Neural crest cell (in vitro differentiated cells): ENCODE measurements at places on chromosomes 4 and X. TPM values are rescaled to one million over a fixed set of nuclear protein-coding genes. Genes with fewer than 3 reads are reported as not detected.

GRCh38 chrX:132025041-132025440, 1.9 kb downstream of the STK26 start:
- peak; percentile 8 for DNase-seq
- peaks cover 12% of the 10 kb centered on the region for H3K36me3 ChIP-seq
- H3K4me3 ChIP-seq = peak overlapping the region; percentile 98
- H3K27me3 ChIP-seq = peaks cover 2% of the 10 kb centered on the region
- peak overlapping the region; percentile 96 for H3K27ac ChIP-seq

DNA sequence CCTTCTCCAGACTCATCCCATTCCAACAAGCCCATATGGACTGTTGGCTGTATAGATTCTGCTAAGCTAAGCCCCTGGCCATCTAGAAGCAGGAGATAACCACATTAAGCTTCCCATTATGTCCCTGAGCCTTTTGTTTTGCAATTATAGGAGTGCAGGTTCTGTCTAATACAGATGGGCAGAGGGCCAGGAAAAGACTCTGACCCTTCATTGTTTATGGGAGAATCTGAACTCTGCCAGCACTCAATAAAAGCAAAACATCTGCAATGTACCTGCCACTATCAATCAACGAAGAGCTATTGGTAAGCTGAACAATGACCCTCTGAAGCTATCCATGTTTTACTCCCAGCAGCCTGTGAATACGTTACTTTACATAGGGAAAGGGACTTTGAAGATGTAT, 207.3 kb upstream of the CLNK start:
- no peak overlapping the region for H3K4me3 ChIP-seq
- no peaks in the 10 kb centered on the region for H3K36me3 ChIP-seq
- H3K4me1 ChIP-seq = peaks cover 13% of the 10 kb centered on the region
- H3K27ac ChIP-seq = no peak overlapping the region
- H3K27me3 ChIP-seq = no peaks in the 10 kb centered on the region
- no peak for DNase-seq

DNA sequence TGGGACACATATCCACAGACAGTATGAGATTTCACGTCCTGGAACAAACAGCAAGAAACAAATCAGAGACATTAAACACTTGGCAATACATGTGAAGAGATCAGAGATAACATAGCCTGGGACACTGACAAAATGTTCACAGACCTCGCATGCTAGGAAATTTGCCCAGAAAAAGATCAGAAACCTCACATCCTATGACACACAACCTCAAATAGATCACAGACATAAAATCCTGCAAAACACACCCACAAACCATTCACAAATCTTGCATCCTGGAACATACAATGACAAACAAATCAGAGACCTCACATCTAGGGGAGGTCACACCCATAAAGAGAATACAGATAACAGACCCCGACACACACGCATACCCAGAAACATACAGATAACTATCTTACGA, 18.0 kb downstream of the SUV39H1 start:
- no peaks in the 10 kb centered on the region for H3K4me1 ChIP-seq
- no peak overlapping the region for H3K27ac ChIP-seq
- H3K4me3 ChIP-seq = no peak overlapping the region

- H3K4me3 ChIP-seq = no peak overlapping the region
- no peaks in the 10 kb centered on the region for H3K27me3 ChIP-seq
- H3K4me1 ChIP-seq = peaks cover 21% of the 10 kb centered on the region
- DNase-seq = no peak
- H3K27ac ChIP-seq = no peak overlapping the region
These were observed 8.1 kb downstream of the ANXA5 start for GRCh38 chr4:121688701-121689100.

DNA sequence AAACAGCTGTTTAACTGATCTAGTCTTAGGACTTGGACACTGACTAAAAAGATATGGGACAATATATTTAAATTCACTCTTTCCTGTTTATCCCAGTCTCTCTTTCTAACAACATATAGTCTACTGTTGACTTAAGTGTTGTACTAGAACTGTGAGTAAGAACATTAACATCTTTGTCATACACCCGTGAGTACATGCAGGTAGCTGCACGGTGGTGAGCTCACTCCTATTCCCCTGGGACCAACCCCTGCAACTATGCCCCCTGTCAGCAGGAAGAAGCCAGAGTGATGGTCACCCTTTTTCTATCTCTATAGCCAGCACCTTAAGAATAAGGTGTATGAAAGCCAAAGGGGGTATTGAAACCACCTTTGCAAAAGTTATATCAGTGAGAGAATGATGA, 17.6 kb downstream of the TBL1X start:
- H3K27ac ChIP-seq = no peak overlapping the region
- no peak overlapping the region for H3K4me3 ChIP-seq
- no peaks in the 10 kb centered on the region for H3K27me3 ChIP-seq
- no peak for DNase-seq
- H3K4me1 ChIP-seq = peaks cover 17% of the 10 kb centered on the region

DNA sequence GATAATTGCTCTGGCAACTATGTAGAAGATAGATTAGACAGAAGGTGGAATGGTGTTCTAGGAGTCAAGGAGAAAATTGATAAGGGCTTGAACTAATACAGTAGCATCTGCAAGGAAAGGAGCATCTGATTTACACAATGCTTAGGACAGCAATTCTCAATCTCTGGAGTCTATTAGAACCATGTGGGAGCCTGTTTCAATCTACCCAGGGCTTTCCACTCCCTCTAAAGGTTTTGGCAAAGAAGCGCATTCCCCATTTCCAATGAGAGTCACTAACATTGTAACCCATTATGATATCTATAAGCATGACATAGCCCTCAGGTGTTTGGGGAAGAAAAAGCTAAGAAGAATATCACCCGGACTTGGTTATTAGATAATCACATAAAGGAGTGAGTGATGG, 168.2 kb downstream of the COL25A1 start:
- no peak overlapping the region for H3K4me3 ChIP-seq
- no peak for DNase-seq
- no peaks in the 10 kb centered on the region for H3K27me3 ChIP-seq
- no peaks in the 10 kb centered on the region for H3K4me1 ChIP-seq
- peaks cover 3% of the 10 kb centered on the region for H3K36me3 ChIP-seq
- peak overlapping the region; percentile 2 for H3K27ac ChIP-seq

DNA sequence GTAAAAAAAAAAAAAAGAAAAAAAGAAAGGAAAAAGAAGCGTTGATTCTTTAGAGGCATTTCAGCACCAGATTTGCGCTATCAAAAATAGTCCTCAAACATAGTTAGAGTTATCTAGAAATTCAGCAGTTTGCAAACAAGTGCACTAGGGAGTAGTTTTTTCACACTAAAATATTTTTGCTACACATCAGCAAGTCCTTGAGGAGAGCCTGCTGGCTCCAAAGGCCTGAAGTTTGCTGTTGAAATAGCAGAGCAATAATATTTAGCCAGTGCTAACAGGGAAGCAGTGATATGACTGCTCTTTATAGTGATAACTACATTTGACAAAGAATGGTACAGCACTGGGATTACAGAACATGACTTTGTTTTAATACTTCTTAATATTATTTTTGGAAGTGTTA, 472.2 kb downstream of the PCDH7 start:
- peaks cover 16% of the 10 kb centered on the region for H3K4me1 ChIP-seq
- peaks cover 6% of the 10 kb centered on the region for H3K36me3 ChIP-seq
- no peak for DNase-seq
- no peak overlapping the region for H3K27ac ChIP-seq
- H3K27me3 ChIP-seq = no peaks in the 10 kb centered on the region
- no peak overlapping the region for H3K4me3 ChIP-seq

- no peak overlapping the region for H3K27ac ChIP-seq
- no peaks in the 10 kb centered on the region for H3K36me3 ChIP-seq
- H3K27me3 ChIP-seq = no peaks in the 10 kb centered on the region
- H3K4me1 ChIP-seq = no peaks in the 10 kb centered on the region
These were observed 38.5 kb upstream of the SMIM10L2A start for GRCh38 chrX:135383249-135383648.

DNA sequence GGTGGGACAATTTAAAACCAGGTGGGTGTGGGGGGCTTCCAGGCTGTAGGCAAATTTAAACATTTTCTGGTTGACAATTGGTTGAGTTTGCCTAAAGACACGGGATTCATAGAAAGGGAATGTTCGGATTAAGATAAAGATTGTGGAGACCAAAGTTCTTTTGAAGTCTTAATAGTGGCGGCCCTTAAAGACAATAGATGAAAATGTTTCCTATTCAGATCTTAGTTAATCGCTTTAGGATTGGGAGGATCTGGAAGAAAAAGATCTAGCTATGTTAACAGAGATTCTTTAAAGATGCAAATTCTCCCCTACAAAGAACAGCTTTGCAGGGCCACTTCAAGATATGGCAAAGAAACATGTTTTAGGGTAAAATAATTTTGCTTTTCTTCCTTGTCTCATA, 4.8 kb downstream of the CNGA1 start:
- H3K27ac ChIP-seq = no peak overlapping the region
- DNase-seq = no peak
- H3K36me3 ChIP-seq = peaks cover 3% of the 10 kb centered on the region
- peaks cover 5% of the 10 kb centered on the region for H3K4me1 ChIP-seq
- peaks cover 29% of the 10 kb centered on the region for H3K27me3 ChIP-seq

- H3K36me3 ChIP-seq = no peaks in the 10 kb centered on the region
- peaks cover 7% of the 10 kb centered on the region for H3K27me3 ChIP-seq
- no peak overlapping the region for H3K4me3 ChIP-seq
- no peak overlapping the region for H3K27ac ChIP-seq
These were observed 16.1 kb upstream of the RS1 start for GRCh38 chrX:18687856-18688495.

GRCh38 chrX:769796-770195, 139.2 kb downstream of the SHOX start:
- H3K27ac ChIP-seq = no peak overlapping the region
- H3K36me3 ChIP-seq = no peaks in the 10 kb centered on the region
- H3K27me3 ChIP-seq = peaks cover 50% of the 10 kb centered on the region
- no peak for DNase-seq
- no peak overlapping the region for H3K4me3 ChIP-seq

GRCh38 chr4:163624727-163625126, 130.2 kb downstream of the TMA16 start:
- no peaks in the 10 kb centered on the region for H3K36me3 ChIP-seq
- no peak for DNase-seq
- H3K4me3 ChIP-seq = no peak overlapping the region
- no peaks in the 10 kb centered on the region for H3K27me3 ChIP-seq
- no peak overlapping the region for H3K27ac ChIP-seq

GRCh38 chr4:151675411-151675971, 85.3 kb downstream of the GATB start:
- peaks cover 16% of the 10 kb centered on the region for H3K4me1 ChIP-seq
- H3K27me3 ChIP-seq = no peaks in the 10 kb centered on the region
- no peak overlapping the region for H3K4me3 ChIP-seq

DNA sequence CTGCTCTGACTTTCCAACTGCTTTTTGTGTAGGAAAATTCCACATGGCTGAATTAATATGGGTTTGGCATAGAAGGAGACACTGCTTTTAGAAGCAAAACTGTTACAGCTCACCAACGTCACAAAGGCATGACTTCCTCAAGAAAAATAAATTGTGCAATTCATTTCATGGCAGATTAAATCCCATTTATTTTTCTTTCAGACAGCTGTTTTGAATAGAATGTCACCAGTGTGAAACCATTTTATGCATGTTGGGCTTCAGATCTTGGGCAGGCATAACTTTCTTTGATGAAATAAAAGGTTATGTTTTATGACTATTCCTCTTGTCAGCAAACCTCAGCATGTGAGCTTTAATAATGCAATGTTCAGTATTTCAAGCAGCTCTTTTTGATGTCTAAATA, 542.8 kb downstream of the GALNTL6 start:
- no peak overlapping the region for H3K27ac ChIP-seq
- no peak overlapping the region for H3K4me3 ChIP-seq
- H3K27me3 ChIP-seq = no peaks in the 10 kb centered on the region
- no peaks in the 10 kb centered on the region for H3K36me3 ChIP-seq
- H3K4me1 ChIP-seq = no peaks in the 10 kb centered on the region

DNA sequence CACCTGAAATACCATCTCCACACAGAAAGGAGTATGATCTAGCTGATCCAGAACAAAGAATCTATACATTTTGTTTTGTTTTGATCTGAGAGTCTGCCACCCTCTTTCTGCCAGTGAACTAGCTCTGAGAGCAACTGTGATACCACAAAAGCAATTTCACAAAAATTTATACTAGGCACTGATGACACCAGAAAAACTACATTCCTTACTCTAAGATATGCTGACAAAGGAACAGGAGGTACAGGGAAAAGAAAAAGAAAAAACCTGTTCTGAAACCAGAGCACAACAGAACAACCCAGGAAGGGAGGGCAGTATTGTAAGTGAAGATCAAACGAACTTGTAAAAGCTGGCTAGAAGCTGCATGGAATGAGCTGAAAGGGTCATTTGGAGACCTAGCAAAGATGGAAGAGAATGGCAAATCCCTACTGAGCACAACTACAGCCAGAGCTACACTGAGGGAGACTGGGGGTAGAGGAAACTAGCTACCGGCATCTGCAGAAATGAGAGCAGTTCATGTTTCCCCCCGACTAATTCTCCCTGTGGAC, 31.9 kb downstream of the AMOT start:
- peak overlapping the region; percentile 1 for H3K27ac ChIP-seq
- no peak overlapping the region for H3K4me3 ChIP-seq
- DNase-seq = no peak
- H3K36me3 ChIP-seq = peaks cover 26% of the 10 kb centered on the region

DNA sequence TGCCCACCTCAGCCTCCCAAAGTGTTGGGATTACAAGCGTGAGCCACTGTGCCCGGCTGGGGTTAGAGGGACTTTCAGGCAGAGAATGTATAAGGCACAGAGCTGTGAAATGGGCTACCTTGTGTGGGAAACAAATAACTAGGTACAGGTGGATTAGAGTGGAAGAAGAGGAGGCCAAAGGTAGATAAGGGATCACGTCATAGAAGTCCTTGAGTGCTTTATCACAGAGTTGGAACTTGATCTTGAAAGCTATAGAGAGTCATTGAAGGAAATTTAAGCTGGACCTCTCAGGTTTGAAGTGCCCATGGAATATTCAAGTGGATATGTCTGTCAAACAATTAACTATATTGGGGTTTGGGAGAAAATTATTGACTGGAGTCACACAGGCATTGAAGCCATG, 8.4 kb downstream of the N4BP2 start:
- H3K27me3 ChIP-seq = no peaks in the 10 kb centered on the region
- H3K4me1 ChIP-seq = no peaks in the 10 kb centered on the region
- H3K36me3 ChIP-seq = peaks cover 10% of the 10 kb centered on the region
- no peak overlapping the region for H3K4me3 ChIP-seq
- H3K27ac ChIP-seq = no peak overlapping the region

The CC2D2A gene
- total RNA-seq = 26.2 and 27.8 TPM in 2 replicates

The LARP1B gene
- 15.6 and 16.9 TPM in 2 replicates for total RNA-seq

The CSAG3 gene
- total RNA-seq = not detected in 2 replicates

The GABRG1 gene
- not detected in 2 replicates for total RNA-seq
